ENCODE measurements at places on chromosomes 16 and 17.

DNA sequence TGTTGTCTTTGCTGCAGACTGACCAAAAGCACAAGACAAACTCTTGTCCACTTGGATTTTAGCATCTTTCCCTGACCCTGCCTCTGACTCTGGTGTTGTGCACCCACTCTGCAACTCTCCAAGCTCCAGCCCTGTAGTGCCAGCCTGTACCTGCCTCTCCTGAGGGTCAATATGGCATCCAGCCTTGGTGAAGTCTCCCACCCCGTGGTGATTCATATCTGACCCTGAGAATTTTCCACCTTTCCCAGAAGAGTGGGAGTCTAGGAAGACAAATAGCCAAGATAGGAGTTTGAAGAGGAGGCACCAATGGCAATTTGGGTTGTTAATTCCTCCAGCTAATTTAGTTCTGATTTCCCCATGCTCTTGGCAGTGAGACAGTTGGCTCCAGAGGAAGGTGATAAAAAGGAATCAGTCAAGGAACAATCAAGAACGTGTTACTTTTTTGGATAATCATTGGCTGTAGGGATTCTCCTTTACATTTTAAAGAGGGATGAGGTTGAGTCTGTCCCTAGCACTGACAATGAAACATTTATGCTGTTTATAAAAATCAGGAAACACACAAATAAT lies 416.0 kb downstream of the MAF start:
- DNase-seq = no peak

DNA sequence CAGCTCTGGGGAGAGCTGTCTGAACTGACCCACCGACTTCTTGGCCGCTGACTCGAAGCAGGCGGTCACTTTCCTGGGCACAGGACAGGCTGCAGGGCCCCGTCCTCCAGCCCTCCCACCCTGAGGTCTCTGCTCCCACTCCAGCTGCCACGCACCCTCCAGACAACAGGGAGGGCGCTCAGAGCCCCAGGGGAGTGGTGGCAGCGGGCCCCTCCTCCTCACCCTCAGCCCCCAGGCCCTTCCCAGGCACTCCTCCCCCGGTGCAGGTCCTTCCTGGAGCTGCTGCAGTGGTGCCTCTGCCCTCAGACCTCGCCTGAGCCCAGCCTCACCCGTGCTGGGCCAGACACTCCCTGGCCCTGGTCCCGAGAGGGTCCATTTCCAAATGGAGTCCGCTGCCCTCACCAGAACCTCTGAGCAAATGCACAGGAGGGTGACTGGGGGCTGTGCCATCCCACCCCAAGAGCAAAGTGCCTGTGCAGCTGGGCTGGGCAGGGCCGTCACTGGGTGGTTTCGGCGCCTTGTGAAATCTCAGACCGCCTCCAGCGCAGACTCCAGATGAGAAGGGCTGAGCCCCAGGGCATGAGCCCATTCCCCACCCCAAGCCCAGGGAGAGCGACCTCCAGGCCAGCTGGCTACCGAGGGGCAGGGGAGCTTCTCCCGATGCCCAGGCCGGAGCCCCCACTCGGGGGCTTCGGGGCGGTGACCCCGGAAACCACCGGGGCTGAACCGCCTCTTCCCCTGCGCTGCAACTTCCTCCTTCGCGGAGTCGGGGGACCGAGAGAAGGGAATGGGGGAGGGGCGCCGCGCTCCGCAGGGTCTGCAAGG lies 717 bp downstream of the CYBA start:
- peak; percentile 72 for DNase-seq

- no peak for DNase-seq
These were observed 127.1 kb upstream of the PLCG2 start for GRCh38 chr16:81651758-81652718.

DNA sequence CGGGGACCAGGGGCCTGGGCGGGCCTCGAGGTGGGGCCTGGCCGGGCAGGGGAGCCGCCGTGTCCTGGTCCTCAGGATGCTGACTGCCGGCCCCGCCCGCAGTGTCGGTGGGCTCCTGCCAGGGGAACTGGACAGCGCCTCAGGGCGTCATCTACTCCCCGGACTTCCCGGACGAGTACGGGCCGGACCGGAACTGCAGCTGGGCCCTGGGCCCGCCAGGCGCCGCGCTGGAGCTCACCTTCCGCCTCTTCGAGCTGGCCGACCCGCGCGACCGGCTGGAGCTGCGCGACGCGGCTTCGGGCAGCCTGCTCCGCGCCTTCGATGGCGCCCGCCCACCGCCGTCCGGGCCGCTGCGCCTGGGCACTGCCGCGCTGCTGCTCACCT lies 2.3 kb upstream of the PAQR4 start:
- DNase-seq = no peak

GRCh38 chr16:19716183-19716582 lies 1.8 kb downstream of the KNOP1 start:
- no peak for DNase-seq

DNA sequence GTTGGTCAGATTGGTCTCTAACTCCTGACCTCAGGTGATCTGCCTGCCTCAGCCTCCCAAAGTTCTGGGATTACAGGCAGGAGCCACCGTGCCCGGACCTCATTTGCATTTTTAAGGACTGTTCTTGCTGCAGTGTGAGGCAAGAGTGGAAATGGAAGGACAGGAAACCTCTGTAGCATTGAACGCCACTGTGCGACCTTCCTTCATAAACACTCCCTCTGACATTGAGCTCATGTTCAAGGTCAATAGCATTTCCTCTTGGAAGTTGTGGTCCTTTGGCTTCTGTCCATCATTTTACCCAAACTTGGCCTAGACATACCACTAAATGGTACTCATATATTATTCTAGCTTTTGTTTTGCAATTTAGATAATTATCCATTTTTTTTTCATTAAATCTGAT lies 32.8 kb upstream of the ABCA8 start:
- no peak for DNase-seq

DNA sequence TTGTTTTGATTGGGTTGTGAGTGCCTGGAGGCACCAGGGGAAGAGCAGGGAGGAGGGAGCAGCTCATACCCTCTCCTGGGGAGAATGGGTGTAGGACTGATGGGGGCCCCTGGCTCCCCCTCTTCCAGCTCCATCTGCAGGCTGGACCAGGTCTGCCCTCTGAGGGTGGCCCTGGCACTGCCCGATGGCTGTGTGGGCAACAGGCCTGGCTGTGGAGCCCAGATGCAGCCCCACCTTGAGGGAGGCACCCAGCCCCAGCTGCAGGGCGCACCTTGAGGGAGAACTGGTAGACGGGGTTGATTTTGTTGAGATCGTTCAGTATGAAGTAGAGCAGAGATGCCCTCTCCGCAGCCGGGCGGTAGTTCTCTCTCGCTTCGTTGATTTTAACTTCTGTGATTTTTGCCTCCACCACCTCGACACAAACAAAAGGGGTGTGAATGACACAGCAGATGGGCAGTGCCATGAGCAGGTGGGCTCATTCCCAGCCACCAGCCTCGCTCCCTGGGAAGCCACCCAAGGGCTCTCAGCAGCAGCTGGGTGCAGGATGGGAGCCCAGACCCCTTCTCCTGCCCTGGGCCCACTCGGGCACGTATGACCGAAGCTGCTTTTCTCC lies 71.6 kb downstream of the PGS1 start:
- no peak for DNase-seq

DNA sequence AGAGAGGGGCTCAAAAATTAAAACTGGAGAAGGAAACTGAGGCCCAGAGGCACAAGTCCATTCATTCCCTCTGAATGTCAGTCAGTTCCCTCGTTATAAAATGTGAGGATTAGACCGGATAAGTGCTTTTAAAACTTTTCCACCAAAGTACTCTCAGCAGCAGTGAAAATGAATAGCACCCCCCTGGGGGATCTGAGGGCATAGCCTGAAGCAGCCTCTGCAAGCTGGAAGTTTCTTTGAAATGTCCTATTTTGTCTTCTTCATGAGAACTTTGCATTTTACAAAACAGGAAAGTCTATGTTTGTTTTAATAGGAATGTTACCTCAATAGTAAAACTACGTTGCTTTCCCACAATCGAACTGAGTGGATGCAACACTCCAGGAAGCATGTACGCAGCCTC lies 273.0 kb downstream of the CEP112 start:
- no peak for DNase-seq
